ENCODE measurements at places on chromosomes 11 and 22.

DNA sequence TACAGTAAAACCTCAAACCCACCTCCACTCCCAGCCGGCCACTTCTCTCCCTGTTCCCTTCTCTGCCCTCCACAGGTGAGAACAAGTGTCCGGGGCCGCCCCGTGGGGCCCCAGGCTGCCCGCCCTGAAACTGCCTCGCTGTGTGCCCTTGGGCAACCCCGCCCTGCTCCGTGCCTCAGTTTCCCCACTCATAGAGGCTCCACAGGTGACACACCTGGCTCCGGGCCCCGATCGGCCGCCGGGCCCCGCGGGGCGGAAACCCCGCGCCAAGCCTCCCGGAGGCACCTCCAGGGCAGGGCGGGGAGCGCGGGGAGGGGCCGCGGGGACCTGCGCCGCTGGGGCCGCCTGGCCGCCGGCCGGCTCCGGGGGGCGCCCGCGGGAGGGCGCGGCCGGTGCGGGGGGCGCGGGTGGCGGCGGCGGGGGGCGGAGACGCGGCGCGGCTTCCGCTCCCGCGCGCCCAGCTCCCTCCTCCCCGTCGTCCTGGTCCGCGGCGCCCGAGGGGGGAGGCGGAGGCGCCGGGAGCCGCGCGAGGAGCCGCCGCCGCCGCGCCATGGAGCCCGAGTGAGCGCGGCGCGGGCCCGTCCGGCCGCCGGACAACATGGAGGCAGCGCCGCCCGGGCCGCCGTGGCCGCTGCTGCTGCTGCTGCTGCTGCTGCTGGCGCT, at the start of gene LRP5:
Gene LRP5, plus strand, starts transcription at position 475 of the 663 bp plus-strand sequence. Its CDS starts 124 bp downstream, at position 599.
- no peak for DNase-seq

GRCh38 chr22:28252539-28252938, 333.5 kb upstream of the PITPNB start:
- no peak for DNase-seq

DNA sequence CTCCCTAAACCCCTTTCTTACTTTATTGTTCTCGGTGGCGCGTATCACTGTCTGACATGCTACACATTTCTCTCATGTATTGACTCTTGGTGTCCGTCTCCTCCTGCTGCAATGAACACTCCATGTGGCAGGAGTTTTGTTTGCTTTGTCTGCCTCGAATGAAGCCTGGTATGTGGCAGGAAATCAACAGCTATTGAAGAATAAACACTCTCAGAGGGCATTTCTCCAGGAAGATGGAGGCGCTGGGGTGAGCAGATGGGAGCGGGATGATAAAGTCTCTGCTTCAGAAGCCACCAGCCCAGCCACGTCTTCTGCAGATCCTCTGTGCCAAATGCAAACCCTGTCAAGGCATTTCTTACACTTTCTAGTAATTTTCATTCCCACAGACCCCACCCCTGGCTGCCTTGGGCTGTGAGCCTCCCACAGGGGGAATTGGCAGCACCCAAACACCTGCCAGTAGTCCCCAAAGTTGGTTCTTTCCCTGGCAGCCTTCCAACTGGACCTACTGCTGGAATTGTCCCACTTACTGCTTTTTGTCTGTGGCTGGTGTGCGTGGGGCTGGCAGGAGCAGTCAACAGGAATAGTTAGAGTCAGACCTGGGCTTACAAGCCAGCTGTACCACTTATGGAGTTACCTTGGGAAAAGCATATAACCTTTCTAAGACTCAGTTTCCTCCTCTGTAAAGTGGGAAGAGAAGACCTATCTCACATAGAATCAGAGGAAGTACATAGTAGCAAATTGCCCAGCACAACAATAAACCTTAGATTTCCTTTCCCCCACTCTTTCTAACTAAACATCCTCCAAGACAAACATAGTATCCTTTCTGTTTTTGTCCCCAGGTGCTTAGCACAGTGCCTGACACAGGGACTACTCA, 13.3 kb upstream of the IL10RA start:
- DNase-seq = no peak

DNA sequence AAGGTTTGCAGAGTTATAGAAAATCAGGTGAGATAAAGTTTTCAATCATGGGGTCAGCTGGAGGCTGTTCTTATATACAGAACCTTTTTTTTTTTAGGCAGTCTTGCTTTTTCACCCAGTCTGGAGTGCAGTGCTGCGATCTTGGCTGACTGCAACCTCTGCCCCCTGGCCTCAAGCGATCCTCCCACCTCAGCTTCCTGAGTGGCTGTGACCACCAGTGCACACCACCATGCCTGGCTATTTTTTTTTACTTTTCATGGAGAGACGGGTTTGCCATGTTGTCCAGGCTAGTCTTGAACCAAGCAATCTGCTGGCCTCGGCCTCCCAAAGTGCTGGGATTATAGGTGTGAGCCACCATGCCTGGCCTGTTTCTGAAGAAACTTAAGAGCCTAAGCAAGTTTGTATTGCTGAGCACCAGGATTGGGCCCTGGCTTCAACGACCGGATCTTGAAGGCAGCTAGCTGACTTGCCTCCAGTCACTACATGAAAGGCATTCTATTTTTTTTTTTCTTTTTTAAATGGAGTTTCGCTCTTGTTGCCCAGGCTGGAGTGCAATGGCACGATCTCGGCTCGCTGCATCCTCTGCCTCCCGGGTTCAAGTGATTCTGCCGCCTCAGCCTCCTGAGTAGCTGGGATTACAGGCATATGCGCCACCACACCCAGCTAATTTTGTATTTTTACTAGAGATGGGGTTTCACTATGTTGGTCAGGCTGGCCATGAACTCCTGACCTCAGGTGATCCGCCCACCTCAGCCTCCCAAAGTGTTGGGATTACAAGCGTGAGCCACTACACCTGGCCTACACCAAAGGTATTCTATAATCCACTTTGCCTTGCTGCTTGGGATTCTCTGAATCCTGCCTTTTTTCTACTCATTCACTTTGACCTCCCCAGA, 7.6 kb downstream of the XBP1 start:
- no peak for DNase-seq

GRCh38 chr11:114179234-114179941, 116.8 kb upstream of the NNMT start:
- no peak for DNase-seq

- no peak for DNase-seq
These were observed 16.7 kb upstream of the CD44 start for GRCh38 chr11:35122308-35122707.

- no peak for DNase-seq
These were observed 55.5 kb downstream of the FAM76B start for GRCh38 chr11:95734009-95734572.

- no peak for DNase-seq
These were observed 133.7 kb downstream of the SNX19 start for GRCh38 chr11:130782361-130783222.

DNA sequence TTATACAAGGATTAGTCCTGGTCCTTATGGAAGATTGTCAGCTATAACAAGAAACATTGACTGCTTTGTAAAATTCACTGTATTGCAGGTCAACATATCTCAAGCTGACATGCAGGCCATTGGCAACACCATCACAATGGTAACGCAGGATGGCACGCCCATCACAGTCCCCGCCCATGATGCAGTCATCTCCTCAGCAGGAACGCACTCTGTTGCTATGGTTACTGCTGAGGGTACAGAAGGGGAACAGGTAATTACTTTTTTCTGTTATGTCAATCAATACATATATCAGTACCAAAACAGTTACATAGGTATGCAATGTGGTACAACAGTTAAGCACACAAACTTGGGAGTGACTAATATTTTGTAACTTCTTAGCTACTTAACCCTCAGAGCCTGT, 55.3 kb downstream of the ZNF143 start:
- no peak for DNase-seq

DNA sequence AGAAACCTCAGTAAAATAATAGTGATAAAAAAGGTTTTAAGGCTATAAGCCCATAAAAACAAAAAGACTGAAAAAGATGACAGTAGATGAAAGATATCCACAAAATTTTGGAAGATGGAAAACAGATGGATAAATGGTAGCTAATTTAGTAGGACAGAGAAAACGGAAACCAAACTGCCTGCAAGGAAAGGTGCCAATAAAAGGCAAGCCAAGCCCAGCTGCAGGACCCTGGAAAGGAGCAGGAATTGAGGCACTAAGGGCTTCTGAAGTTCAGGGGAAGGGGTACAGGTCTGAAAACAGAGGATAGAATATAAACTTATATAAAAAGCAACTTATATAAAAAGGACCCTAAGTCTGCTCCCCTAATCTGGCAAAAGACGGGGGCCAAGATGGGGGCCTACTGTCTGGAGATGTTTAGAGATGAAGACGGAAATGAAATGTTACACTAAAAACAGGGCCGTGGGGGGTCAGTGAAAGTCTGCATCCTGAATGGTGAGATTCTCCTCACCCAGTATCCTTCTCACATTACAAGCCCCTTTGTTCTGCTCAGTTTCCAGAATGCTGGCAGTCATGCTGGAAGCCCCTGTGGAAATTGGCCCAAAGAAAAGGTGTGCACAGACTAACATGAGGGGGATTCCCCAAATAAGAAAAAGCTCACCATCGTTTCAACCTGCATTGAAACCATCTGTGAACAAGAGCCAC, 269.3 kb upstream of the PITPNB start:
- no peak for DNase-seq

DNA sequence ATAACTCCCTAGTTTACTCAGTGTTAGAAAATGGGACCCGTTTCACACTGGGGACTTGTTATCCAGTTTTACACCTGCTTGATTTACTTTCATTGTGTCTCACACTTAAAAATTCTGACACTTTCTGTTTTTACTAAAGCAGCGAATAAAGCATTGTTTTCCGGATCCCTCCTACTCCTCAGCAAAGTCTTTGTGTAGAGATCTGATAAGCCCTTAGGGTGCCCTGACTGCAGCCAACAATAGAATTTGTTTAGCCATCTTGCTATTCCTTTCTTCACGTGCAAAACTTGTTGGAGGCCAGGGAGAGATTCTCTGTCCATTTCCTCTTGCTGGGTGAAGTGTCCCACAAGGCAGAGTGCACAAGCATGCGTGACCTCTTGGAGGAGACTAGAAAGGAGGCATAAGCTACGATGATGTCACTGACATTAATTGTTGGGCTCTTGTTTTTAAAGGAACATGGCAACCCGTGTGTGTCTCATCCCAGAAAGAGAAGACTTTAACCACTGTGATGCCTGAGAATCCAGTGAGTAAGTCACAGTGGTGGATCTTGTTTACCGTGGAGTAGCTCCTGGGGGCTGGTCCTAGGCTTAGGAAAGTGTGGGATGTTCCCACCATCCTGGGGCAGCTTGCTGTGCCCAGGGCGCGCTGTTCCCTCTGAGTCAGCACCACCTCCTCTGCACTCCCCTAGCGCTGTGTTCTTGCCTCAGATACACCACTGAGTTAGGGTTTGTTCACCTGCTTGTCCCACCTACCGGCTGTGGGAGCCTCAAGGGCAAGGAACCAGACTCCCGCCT, 27.7 kb downstream of the MICAL2 start:
- no peak for DNase-seq

DNA sequence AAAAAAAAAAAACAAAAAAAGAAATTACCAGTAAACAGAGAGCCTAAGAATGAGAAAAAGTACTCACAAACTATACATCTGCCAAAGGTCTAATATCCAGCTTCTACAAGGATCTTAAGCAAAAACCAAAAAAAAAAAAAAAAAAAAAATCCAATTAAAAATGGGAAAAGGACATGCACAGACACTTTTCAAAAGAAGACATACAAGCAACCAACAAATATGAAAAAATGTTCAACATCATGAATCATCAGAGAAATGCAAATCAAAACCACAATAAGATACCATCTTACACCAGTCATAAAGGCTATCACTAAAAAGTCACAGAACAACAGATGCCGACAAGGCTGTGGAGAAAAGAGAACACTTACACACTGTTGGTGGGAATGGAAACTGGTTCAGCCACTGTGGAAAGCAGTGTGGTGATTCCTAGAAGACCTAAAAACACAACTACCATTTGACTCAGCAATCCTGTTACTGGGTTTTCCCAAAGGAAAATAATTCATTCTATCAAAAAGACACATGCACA, 18.3 kb downstream of the MS4A6A start:
- DNase-seq = no peak

GRCh38 chr11:62463121-62463542, 44.3 kb downstream of the SCGB1A1 start:
- DNase-seq = no peak

DNA sequence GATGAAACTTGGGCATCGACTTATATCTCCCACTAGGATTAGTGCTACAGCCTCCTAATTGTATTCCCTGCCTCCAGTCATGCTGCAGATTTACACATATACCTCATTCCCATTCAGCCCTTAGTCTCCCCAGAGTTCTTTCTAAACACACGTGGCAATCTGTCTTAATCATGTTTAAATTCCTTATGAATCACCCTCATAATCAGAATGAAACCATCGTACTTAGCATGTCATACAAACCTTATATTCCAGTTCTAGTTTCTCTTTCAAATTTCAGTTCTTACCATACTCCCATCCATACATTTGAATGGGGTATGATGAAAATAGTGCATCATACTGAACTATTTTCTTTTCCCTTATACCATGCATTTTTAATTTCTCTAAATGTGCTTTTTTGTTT, 6.0 kb upstream of the OR10A2 start:
- DNase-seq = no peak

DNA sequence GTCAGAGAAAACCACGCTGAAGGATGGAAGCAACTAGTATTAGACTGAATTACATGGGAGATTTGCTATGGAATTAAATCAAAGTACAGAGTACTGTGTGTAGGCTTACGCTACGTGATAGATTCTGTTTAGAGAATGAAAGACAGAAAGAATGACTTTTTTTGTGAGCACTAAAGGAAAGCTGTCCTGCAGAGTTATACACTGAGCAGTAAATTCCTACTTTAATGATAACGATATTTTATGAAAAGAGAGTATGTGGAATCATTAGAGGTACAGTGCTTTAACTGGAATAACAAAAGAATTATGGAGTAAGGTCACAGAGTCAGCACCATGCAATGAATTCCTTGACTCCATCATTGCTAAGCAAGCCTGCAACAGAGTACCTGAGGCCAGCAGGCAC, 295.3 kb upstream of the SYN3 start:
- DNase-seq = no peak

GRCh38 chr11:106858200-106858599, 160.1 kb downstream of the GUCY1A2 start:
- no peak for DNase-seq

- no peak for DNase-seq
These were observed 158.5 kb downstream of the ADAMTS15 start for GRCh38 chr11:130606781-130607511.

DNA sequence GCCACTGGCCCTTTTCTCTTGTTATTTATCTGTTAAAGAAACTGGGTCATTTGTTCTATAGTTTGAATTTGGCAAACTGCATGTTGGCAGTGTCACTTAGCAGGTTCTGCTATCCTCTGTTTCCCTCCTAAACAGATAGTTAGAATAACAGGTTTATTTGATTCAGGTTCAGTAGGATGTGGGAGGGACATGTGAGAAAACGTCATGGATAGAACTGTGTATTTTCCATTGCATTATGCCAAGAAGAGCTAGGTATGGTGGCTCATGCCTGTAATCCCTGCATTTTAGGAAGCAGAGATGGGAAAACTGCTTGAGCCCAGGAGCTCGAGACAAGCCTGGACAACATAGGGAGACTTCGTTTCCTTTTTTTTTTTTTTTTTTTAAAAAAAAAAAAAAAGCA, 24.3 kb downstream of the PATL1 start:
- DNase-seq = no peak

GRCh38 chr11:107478922-107479321, 21.3 kb upstream of the CWF19L2 start:
- DNase-seq = no peak

Data from neural crest cell (in vitro differentiated cells).